ENCODE measurements at places on chromosomes 4 and X.

GRCh38 chr4:182748949-182749348 lies 168.2 kb downstream of the DCTD start:
- no peak for DNase-seq

GRCh38 chr4:5467111-5467510 lies 241.2 kb downstream of the EVC2 start:
- no peak for DNase-seq

DNA sequence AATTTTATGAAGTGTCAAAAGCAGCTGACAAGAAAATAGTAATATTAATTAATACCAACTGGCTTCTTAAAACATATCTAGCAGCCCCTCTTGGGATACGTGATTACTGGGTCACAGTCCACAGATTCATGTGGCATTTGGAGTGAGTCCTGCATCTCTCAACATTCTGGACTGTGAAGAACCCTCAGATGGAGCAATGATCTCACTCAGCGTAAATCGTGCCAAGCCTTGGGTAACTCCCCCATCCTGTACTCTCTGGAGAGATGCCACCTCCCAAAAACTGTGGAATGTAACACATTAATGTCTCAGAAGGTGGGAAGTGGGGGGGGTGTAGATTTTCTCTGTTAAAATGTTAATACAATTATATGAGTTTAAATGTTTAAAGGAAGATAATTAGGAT lies 118.2 kb upstream of the IQCM start:
- no peak for DNase-seq

- no peak for DNase-seq
These were observed 1.4 kb downstream of the MAEA start for GRCh38 chr4:1291091-1291490.

- DNase-seq: no peak
These were observed 152.7 kb upstream of the FTHL17 start for GRCh38 chrX:31224381-31225012.

DNA sequence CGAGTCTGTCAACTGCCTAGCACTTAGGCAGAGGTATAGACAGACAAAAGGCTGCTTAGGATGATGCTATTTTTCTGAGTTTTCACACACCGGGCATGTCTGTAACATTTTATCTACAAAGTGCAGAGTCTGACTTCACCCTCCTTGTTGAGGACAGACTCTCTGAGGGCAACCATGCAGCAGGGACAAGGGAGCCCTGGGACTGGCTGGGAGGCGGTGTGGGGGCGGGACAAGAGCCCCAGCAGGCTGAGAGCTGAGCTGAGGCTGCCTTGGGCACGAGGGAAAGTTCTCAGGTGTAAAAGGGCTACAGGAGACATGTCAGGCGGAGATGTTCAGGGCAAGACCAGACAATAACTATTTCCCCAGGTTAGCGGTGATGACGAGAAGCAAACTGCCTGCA lies 81.6 kb downstream of the GATB start:
- DNase-seq: no peak

DNA sequence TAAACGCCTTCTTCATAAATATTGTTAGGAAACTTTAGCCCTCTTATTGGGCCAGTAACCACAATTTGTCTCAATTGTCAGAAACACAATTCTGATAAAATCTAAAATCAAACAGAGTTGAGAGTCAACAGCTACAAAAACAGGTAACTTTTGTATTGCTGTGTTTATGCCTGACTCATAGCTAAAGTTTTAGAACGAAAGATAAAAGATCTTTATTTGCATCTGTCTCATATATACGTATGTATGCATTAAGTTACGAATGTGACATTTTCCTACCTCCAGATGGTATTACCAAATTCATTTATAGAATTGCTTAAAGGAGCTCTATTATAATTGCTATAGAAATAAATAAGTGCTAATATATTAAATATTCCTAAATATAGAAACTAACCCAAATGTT lies 887.9 kb upstream of the NDST4 start:
- no peak for DNase-seq

- no peak for DNase-seq
These were observed 61.4 kb upstream of the PACRGL start for GRCh38 chr4:20638825-20639224.

DNA sequence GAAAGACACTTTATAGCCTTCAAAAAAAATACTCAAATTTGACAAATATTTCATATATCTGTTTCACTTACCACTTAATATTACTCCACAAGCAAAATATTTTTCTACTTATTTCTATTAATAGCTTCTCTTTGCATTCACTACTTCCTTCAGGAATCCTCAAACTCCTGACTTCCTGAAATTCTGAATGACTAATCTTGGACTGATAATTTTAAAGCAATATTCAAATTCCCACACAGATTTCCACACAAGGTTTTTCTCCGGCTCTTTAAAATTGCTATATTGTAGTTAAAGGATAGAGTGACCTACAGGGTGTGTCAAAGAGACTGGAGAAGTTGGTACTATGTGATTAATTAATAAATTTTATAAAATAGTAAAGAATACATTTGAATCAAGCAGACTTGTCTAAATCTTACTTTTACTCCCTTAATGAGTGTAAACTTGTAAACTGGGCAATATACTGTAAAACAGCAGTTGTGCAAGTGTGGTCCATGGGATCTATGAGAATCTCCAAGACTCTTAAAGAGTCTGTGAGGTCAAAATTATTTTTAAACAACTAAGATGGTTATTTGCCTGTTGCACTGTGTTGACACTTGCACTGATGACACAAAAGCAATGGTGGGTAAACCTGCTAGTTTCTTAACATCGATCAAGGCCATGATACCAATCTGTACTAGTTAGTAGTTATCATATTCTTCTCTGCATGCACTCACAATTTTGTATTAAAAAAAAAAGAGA lies 44.5 kb downstream of the ANKRD17 start:
- no peak for DNase-seq

DNA sequence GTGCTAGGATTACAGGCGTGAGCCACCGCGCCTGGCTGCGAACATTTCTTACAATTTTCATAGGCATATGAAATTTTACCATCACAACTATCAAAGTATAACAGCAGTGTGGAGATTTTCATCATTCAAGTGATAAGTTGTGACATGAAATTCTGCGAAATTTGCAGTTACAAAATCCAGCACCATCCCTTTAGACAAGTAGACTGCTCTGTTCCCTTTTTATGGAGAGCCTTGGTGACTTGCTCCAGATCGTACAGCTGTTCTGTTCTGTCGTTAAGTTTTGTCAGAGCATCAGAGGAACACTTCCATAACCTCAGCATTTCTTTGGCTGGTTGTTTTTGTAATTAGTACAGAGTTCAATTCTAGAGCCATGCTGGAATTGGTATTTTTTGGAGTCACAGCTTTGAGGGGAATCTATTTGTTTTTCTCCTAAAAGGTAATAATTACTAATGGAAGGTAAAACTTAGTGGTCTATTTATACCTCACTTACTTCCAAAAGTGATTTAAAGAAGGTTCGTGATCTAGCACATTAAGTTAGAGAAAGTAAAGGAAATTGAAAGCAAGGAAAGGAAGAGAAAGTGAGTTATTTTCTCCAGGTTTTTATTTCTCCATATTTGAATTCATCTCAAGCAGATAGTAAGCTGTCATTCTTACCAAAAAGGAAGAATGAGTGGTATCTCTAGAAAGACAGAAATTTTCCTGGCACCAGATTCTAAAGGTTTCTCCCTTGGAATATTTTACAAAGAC lies 22.1 kb downstream of the ZRSR2 start:
- no peak for DNase-seq

- no peak for DNase-seq
These were observed 7.4 kb downstream of the PPP2R2C start for GRCh38 chr4:6464842-6465588.

GRCh38 chr4:79682161-79682560 lies 274.1 kb upstream of the GK2 start:
- DNase-seq: no peak

DNA sequence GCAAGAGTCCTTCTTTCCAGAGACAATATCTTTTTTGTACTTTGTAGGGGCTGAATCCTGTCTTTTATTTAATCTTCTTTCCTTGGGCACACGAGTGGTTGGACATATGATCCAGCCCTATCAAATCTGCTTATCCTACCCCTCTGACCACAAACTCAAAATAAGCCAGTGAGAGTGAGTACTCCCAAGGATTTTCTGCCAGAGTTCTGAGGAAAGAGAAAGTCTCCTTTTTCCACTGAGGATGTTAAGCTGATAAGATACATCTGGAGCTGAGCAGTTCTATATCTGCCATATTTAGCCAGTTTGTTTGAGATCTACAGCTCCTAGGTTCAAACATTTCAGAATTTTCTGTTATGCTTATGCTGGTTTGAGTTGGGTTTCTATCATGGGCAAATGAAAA lies 134.8 kb upstream of the NWD2 start:
- DNase-seq: no peak

DNA sequence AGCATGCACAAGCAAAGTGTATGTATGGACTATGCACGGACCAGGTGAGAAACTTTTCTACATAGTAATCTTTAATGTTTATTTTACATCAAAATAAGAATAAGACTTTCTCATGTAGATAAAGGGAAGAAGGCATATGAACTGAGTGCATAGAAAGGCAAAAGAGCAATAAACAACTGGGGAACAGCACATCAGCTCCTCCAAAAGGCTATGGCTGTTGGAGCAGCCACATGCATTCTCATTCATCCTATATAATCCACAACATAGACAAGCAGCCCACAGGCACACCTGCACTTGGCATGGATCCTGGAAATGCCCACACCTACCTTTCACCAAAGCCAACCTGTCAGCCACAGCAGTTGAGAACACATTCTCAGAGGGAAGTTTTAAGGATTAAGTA lies 586.9 kb upstream of the INTU start:
- no peak for DNase-seq

- no peak for DNase-seq
These were observed 360.7 kb downstream of the BMPR1B start for GRCh38 chr4:95118497-95118896.

GRCh38 chr4:10737337-10737736 lies 52.8 kb upstream of the CLNK start:
- DNase-seq: no peak

GRCh38 chr4:79512363-79512762 lies 104.3 kb upstream of the GK2 start:
- DNase-seq: no peak

- peak; percentile 35 for DNase-seq
These were observed at the start of gene PLS3 for GRCh38 chrX:115560978-115561604. PLS3 (plus strand) TSS chrX:115561174; CDS start chrX:115610251, 49,077 bp downstream.

GRCh38 chrX:97211070-97211469 lies 327.4 kb downstream of the RPA4 start:
- no peak for DNase-seq

- DNase-seq: no peak
These were observed 413.5 kb upstream of the GRIA3 start for GRCh38 chrX:122770581-122770980.

- no peak for DNase-seq
These were observed 243.6 kb upstream of the GPRIN3 start for GRCh38 chr4:89551191-89551590.

- DNase-seq: no peak
These were observed 40.7 kb upstream of the MBTPS2 start for GRCh38 chrX:21798677-21799219.

- DNase-seq: peak; percentile 27
These were observed 1.4 kb downstream of the AFAP1 start for GRCh38 chr4:7938266-7938608.

GRCh38 chr4:169189372-169189771 lies 81.4 kb downstream of the SH3RF1 start:
- DNase-seq: no peak

DNA sequence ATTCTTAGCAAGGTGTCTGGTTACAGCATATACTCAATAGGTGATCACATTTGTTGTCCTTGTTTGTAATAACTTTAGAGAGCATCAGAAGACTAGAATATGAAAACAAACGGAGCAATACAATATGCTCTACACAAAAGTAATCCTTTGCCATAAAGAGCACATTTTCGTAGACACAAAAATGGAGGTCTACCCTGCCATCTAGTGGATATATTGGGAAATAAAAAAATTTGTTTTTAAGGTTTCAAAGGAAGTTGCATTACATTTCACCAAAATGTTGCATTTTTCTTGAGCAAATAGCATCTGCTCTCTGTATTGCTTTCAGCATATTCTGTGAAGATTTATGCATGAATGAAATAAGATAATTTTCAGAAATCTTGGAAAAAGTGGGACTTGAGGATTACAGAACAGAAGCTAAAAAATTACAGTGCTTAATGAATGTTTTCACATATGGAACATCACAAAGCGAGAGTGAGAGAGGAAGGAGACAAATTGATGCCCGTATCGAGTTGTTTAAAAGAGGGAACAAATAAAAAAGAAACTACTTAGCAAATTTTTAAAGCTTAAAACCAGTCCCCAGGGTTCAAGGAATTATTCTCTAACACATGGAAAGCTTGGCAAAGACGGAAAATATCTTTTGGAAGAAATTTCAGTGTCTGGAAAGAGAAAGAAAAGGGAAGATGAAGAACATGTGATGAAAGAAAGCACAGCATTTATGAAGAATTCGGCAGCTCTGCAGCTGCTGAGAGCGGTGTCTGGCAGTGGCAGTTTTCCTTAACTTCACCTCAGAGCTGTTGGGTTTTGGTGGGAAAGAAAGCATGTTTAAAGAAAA lies 390.1 kb downstream of the ANKRD50 start:
- peak; percentile 32 for DNase-seq

DNA sequence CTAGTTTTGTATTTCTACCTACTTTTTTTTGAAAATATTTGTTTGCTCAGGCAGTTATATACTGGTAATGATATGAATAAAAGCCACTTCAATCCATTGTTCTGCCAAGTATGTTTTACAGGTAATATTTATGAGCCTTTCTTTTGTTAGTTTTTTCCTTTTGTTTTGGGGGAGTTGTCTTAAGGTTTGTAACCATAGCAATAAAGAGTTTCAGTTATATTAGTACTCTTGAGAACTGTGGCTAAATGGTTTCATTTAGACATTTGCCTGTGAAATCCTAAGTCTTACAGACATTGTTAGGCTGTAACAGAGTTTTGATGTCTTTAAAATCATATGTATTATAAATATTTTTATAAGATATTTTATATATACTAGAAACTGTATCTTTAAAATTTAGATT lies 150.1 kb downstream of the DIPK2B start:
- no peak for DNase-seq

DNA sequence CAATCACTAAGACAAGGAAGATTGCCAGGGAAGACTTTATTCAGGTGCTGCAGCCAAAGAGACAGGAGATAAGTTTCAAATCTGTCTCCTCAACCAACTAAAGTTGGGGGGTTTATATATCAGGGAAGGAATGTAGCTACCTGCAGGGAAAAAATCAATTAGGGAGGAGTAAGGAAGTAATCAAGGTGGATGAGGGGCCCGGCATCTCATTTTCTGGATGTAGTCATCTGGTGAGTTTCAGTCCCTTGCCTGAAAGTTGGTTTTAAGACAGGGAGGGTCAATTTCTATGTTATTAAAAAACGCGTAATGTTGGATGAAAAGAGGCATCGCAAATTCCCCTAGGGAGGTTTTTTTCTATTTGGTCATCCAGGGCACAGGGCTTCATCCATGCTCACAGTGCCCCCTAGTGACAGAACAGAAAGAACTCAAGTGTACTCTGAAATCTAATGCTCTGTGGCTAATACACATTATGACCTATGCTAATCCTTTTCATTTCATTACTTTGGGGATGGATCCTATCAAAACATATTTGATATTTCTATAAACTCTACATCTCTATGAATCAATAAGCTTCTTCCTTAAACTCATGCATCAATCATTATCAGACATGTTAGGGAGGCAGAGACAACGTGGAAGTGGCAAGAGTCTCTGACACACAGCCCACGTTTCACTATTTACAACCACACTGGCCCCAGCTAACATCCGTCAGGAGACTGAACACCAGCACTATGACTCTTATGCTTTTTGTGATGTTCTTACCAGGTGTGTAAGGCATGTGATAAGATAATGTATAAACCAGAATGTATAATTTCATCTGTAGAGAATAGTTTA lies 1577.0 kb upstream of the TENM3 start:
- DNase-seq: peak; percentile 73

GRCh38 chrX:66191563-66191962 lies 27.5 kb downstream of the HEPH start:
- no peak for DNase-seq
